ENCODE measurements at places on chromosomes 2 and 18.

GRCh38 chr2:152303951-152304350, 31.0 kb upstream of the FMNL2 start:
- DNase-seq = no peak

DNA sequence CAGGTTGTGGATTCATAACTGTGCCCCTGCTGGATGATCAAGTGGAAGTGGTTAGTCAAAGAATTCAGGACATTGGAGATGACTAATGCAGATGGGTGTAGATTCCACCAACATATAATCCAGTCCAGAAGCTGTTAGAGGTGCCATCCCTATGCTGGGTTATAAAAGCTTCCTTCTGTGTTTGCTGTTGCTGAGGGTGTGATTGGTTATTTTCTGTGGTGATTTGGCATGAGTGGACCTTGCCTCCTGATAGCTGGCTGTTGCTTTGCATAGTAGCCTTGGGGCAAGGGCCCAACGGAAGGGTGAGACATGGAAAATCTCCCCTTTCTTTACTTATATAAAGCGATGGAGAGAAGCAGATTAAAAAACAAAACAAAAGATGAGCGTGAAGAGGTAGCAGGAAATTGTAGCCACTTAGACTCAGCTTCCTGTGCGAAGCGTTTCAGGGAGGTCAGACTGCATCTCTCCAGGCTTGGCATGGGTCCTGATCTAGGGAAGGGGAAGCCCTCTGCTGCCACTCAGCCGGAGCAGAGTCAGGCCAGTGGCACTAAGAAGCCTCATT, 190.4 kb downstream of the FMNL2 start:
- no peak for DNase-seq

- no peak for DNase-seq
Measured at GRCh38 chr2:217242947-217243346, 383.1 kb upstream of the TNP1 start.

DNA sequence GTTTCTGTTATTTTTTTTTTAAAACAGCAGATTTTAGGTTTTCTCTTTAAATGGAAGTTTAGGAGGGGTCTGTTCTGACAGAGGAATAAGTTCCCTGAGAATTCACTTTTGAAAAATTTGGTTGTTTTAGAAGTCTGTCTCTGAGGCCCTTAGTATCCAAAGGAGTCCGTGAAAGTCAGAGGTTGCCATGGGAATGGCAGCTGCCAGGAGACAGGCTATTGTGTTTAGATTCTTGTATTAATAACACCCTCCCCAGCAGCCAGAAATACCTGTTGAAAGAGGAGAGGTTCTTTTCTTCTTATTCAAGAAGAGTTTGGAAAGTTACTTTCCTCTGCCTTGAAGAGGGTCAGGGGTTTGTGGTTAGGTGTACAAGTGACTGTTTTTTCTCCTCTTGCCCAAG, 29.5 kb downstream of the TNP1 start:
- no peak for DNase-seq

DNA sequence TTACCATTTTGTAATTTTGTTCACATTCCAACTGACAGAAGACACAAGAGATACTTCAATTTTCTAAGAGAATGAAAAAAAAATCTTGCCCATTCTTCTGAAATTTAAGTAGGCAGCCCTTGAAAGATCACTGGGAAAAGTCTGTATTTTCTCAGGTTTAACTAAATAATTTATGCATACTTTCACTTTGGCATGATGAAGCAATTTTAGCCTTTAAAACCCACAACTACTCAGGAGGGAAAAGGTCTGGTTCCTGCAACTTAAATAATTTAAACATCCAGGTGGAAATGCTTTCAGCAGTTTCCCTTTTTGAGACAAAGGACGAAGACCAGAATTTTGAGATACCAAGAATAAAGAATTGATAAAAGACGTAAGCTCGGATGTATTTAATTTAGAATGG, 61.4 kb downstream of the ZEB2 start:
- no peak for DNase-seq

- no peak for DNase-seq
Measured at GRCh38 chr18:22057908-22058527, 111.4 kb upstream of the GATA6 start.

- no peak for DNase-seq
Measured at GRCh38 chr2:31337860-31338259, 76.7 kb downstream of the XDH start.

- DNase-seq = no peak
Measured at GRCh38 chr18:3411854-3412268, 38.1 kb upstream of the TGIF1 start.

DNA sequence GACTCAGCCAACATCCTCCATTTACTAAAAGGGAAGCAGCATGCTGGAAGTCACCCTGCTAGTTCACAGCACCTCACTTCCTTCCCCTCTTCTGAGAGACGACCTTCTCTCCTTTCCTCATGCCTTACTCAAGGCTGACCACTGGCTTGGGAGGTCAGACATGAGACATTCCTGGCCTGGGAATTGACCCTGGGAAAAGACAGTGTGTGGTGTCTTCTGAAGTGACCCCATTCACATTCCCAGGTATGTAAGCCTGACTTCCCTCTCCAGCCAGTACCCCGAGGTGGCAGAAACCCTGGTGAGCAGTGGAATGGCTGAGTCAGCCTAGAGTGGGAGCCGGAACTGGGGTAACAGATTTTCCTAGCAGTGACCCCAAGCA, 92.4 kb downstream of the PLB1 start:
- DNase-seq = no peak

DNA sequence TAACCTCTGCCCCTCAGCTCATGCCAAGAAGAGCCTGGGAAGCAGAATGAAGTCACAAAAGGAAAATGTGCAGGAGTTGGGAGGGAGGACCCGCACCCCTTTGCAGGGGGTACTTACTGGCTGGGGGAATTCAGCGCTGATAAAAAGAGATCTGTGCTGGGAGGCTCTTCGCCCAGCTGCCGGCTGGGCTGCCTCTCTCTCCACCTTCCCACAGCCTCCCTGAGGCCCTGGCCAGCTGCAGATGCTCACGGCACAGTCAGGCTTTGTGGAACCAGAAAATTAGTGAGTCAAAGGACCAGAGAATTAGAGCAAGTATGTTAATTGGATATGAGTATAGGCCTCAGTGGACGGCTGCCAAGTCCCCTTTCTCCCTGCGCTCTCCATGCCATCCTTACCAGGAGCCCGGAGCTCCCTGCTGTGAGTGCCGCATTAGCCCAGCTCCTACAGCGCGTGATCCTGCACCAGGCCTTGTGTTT, 181.7 kb upstream of the SH3BP4 start:
- no peak for DNase-seq

DNA sequence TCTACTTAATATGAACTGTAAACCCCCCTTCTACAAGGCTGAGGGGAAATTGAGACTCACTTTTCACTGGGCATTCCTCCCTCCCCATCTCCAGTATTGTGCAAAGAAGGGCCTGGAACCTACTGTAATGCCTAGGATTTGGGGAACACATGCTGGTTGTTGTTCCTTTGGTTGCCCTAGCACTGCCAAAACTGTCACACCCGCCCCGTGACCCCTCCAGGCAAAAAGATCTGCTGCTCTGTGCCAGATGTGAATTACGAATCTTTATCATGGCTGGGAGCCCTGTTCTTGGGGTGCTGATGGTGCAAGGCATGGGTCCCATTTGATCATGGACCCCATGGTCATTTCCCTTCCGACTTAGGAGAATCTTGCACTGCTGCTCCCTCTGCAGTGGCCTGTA, 95.4 kb downstream of the CABLES1 start:
- no peak for DNase-seq

DNA sequence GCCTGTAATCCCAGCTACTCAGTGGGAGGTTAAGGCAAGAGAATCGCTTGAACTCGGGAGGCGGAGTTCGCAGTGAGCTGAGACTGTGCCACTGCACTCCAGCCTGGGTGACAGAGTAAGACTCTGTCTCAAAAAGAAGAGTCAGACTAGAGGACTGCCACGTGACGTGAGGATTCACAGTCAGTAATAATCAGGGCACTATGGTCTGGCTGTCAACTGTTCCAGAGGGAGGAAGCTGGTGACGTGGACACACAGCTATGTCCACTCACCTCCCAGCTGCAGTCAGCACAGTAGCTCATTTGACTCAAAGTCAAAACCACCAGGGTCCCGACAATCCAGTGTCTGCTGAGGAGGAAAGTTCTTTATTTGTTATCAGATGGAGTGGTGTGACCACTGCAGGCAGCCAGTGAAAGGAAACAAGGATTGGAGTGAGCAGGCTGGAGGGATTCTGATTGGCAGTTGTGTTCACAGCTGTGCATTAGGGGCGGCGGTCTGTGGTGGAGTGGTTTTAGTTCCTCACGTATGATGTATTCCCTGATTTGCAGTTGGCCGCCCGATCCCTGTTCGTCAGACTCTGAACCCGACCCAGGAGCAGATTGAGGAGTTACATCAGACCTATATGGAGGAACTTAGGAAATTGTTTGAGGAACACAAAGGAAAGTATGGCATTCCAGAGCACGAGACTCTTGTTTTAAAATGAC, 37.9 kb downstream of the MOGAT1 start:
- no peak for DNase-seq

DNA sequence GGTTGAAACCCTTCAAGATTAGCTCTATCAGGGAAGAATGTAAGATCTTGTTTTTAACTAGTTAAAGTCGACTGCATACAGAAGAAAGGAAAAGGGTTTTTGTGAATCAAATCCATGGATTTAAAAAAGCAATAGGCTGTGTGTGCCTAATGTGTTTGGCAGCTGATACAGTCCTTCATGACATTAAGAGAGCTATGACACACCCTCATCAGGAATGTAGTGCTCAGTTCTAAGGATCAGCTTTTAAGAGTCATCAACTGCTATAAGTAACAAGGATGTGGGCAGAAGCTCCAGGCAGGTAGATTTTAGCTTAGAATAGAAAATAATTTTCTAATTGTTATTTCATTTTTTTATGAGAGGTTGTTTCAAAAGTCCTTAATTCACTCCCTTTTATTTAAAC, 52.9 kb downstream of the PPP1R1C start:
- DNase-seq = no peak

Measured in SIG-M5 (cell line).